Stimulated activated CD8-positive, alpha-beta memory T cell treated with anti-CD3 and anti-CD28 coated beads, Interleukin-4, amount 100 ng/mL, for 1 hour (primary cell): ENCODE measurements at places on chromosomes 12 and 14.

DNA sequence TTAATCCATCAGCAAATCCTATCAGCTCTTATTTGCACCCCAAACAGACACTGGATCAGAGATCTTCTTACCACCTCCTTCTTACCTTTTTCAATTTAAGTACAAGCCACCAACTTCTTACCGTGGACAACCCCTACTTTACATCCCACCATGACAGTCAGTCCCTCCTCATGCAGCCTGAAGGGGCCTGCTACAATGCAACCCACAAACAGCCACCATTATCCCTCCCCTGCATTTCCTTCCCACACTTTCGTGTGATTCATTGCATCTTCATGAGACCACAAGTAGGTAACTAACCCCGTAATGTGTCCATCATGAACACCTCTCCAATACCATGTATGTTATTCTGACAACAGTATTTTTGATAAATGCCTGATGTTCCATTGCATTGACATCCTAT is 108.6 kb downstream of the BCL11B start:
- DNase-seq, result no peak

DNA sequence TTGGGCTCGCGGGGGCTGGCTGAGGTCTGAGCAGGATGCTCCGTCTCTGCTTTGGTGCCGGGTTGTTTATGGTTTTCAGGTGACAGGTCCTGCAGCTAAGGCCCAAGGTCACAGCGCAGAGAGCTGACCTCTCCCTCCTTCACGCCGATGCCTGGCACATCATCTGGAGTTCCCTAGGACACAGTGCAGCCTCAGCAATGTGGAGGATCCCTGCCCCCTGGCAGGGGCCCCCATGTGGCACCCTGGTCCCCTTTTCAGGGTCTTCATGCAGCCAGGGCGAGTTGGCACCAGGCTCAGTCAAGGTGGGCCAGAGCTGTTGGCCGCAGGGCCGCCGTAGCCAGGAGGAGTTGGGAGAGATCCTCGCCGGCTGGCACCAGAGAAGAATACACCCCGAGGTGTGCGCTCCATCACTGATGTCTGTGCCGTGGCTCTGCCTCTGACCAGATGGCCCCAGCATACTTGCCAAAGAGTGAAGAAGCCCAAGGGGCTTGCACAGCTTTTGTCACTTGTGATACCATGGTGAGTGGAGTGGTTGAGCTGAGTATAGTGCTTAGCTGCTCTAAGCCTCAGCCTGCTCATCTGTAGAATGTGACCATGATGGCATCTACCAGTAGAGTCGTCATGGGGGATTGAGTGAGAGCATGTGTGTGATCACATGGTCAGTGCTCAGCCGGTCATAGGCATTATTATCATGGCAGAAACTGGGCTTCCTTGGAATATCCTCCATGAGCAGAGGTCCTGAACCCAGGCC is 11.0 kb downstream of the TPCN1 start:
- no peak for DNase-seq

GRCh38 chr14:46582826-46583225 is 68.8 kb downstream of the RPL10L start:
- DNase-seq, result no peak

DNA sequence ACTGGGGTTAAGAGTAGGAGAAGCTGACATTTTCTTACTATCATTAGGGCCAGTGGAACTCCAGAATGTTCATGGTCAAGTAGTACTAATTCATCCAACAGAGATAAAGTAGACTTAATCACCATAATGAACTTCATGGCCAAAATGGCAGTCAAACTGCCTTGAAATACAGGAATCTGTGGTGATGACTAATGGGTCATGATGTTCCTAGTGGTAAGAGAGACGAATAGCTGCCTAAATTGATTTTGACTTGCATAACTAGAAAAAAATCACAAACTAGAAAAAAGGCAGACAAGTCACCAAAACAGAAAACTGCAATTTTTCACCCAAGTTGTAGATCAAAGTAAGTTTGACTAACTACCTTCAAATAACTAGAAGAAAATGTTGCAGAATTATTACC is 138.5 kb downstream of the MGAT4C start:
- DNase-seq, result no peak

GRCh38 chr12:68806488-68807237 is 1.3 kb upstream of the MDM2 start:
- no peak for DNase-seq

GRCh38 chr12:46126050-46126727 is 135.8 kb upstream of the SCAF11 start:
- no peak for DNase-seq

DNA sequence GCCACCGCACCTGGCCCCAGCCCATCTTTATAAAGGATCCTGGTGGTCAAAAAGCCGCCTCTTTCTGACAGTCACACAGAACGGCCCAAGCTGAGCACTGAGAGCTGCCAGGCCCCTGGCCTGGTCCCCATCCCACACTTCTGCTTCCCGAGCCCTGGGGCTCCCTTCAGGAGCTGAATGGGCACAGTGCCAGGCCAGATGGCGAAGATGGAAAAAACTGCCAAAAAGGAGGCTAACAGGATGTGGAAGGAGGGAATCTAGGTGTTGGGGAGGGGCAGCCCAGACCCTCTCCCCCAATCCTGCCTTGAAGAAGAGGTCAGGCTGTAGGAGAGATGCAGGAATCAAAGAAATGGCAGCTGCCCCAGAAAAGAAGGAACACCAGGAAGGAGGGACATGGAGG is 5.0 kb downstream of the LPAR5 start:
- no peak for DNase-seq

- no peak for DNase-seq
These were observed 1.7 kb upstream of the SMOC1 start for GRCh38 chr14:69877492-69877891.

DNA sequence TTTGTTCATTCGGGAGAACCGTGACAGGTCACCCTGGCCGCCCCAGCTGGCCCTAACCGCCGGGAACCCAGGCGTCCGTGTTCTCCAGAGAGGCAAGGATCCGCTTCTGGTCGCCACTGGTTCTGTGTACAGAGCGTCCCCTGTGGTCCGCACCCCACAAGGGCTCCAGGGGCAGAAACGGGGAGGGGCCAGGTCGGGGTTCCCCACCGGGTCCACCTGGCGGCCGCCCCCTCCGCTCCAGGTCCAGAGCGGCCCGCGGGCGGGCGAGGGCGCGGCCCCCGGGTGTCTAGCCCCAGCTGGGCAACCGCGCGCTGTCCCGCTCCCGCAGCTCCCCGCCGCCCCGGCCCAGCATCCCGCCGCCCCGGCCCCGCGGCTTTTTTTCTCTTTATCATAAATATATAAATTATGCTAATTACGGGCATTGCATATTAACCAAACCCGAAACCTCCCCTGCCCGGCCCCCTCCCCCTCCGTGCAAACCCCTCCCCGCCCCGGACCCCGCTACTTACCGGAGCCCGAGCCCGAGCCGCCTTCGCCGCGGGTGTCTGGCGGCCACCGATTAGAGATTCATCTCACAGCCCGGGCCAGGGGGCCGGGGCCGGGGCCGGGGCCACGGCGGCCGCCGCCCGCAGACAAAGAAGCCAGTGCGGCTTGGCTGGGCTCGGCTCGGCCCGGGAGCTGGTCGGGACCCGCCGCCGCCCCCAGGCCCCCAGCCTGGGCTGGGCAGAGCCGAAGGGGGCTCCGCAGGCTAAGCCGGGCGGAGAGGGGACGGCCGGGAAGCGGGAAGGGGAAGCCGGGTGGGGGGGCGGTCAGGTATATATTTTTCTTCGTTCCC is 512 bp downstream of the POU6F1 start:
- peak; percentile 9 for DNase-seq

DNA sequence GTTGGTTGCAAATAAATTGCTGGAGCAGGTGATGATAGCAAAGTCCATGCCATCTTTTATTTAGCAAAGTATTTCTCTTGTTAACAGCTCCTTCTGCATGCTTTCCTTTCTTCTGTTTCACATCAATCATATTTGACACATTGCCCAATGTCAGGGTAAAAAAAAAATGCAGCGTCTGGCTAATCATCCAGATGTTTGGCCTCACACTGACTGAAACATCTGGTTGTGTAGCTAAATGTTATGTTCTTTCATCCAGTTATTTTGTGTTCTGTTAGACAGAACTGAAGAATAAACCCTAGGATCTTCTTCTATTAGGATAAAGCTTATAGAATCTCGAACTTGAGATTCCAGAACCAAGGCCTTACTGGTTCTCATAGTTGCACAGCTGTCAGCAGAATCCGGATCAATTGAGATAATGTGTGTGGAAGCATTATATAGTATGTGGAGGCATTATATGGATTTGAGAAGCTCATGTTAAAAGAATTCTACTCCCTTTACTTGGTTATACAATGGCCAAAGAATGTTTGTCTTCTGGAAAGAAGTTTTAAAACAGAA is 859.2 kb downstream of the DIO2 start:
- DNase-seq, result no peak

- no peak for DNase-seq
These were observed 39.9 kb downstream of the DNAI7 start for GRCh38 chr12:25155022-25155576.

- DNase-seq, result no peak
These were observed 6.0 kb upstream of the PRKAG1 start for GRCh38 chr12:49024543-49024942.

DNA sequence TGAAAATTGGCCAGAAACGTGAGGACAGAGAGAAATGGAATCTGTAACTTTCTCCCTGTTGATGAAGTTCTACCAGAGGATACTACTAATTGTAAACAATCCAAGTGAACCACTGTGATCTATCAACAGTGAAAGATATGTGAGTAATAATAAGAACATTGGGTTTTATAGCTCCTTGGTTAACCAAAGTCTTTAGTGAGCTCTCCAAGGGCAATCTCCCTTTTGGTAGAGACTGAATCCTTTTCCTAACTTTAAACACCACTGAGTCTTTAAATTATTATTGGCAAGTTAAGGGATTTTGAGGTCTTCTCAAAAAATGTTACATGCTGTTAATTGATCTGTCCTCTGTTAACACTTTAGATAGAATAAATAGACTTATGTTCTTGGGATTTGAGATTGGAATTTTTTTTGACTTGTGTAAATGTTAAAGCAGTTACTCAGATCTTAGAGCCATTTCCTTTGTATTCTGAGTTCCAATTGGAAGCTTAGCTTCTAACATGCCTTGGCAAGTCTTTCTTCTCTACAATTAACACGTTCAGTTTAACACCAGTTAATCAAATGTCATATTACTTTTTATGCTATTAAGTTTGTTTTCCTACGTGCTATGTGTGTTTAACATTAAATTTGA is 338.2 kb upstream of the DDHD1 start:
- no peak for DNase-seq

DNA sequence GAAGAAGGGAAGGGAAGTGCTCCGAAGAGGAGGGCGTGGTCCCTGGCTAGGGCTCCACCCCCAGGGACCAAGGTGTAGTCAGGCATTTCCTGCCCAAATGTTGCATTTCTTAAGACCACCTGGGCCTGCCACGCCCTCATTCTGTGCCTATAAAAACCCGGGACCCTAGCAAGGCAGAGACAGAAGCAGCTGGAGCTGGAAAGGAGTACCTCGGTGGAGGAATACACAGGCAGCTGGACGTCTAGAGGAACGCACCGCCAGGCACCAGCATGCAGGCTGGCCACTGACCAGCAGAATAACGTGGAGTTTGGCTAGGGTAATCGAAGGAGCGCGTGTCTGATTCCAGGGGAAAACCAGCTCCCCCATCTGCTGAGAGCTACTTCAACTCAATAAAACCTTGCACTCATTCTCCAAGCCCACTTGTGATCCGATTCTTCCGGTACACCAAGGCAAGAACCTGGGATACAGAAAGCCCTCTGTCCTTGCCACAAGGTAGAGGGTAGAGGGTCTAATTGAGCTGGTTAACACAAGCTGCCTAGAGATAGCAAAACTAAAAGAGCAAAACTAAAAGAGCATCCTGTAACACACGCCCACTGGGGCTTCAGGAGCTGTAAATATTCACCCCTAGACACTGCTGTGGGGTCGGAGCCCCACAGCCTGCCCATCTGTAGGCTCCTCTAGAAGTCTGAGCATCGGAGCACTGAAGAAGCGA is 21.0 kb downstream of the CFL2 start:
- DNase-seq, result no peak

DNA sequence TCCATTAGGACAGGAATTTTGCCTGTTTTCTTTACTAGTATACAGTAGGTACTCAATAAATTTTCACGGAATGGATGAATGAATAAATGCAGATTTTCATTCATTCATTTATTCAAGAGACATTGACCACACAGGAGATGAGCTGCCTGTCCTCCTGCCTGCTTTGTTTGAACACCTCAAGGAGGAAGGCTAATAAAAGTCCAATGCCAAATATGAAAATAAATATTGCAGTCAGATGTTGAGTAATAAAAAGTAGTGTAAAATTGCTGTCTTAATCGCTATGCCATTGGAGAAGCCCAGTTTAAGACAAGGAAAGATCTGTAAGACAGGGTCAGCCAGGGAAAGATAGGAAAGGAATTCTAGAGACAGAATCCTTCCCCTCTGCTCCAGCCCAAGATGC is 47.4 kb downstream of the DYRK2 start:
- DNase-seq, result no peak

GRCh38 chr12:98238515-98239130 is 276.8 kb upstream of the TMPO start:
- no peak for DNase-seq

GRCh38 chr12:89991807-89992590 is 283.4 kb upstream of the ATP2B1 start:
- no peak for DNase-seq

GRCh38 chr14:92447416-92448197 is 66.0 kb upstream of the RIN3 start:
- no peak for DNase-seq

DNA sequence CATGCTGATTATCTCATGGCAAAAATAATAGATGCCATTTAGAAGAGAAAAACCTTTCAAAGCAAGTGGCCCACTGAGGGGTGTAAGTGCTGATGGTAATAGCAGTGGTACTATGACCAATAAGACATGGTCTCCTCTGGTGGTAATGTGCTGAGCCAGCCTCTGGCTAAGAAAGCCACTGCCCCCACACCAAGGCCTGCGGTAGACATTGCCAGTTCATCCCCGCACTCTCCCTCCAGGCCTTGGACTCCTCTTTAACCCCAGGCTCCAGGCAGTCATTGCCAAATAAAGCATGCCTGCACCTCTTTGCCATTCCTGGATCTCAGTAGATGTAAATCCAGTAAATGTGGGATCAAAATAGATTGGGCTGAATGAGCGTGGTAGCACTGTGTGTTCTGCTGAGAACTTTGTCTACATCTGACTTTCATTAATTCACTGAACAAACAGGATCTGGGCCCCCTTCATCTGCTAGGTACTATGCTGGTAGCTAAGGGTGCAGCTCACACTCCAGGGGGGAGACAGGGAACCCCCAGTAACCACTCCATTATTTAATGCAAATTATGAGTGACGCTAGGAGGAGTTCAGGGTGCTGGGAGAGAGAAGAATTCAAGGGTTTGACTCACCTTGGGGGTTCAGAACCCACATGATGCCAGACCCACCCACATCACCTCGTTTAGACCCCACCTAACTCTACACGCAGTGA is 89.3 kb downstream of the BCL11B start:
- no peak for DNase-seq

- DNase-seq, result no peak
These were observed 16.7 kb downstream of the GPHB5 start for GRCh38 chr14:63301891-63302534.

DNA sequence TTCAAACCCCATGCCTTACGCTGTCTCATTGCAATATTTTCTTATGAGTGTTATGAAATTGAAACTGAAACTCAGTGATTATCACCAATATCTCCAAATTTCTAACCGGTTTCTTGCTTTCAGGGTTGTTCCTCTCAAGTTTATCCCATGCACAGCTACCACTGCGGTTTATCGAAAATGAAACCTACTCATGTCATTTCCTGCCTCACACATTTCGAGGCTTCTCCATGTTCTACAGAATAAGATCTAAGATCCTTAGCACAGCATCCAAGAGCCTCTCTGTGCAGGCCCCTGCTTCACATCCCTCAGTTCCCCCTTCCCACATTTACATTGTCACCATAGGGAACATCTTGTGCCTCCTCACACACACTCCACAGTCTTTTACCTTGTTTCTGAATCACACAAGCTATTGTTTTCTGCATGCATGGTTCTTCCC is 45.5 kb upstream of the FAR2 start:
- DNase-seq, result no peak
